Central memory CD4-positive, alpha-beta T cell (primary cell): ENCODE measurements at places on chromosomes 7 and 10.

DNA sequence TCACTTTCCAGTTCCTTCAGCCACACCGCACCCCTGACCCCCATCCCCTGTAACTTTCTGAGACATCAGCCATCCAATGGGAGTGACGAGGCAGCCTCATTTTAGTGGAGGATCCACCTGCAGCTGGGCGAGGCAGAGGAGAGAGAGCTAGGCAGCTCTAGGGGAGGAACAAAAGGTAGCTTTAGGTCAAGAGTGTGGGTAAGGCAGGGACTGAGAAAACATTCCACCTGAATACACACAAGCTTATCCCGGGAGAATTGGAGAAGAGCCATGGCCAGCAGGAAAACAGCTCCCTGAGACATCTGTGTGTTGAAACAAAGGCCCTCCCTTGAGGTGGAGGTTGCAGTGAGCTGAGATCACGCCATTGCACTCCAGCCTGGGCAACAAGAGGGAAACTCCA lies 6.7 kb upstream of the KLRG2 start:
- no peak for DNase-seq

DNA sequence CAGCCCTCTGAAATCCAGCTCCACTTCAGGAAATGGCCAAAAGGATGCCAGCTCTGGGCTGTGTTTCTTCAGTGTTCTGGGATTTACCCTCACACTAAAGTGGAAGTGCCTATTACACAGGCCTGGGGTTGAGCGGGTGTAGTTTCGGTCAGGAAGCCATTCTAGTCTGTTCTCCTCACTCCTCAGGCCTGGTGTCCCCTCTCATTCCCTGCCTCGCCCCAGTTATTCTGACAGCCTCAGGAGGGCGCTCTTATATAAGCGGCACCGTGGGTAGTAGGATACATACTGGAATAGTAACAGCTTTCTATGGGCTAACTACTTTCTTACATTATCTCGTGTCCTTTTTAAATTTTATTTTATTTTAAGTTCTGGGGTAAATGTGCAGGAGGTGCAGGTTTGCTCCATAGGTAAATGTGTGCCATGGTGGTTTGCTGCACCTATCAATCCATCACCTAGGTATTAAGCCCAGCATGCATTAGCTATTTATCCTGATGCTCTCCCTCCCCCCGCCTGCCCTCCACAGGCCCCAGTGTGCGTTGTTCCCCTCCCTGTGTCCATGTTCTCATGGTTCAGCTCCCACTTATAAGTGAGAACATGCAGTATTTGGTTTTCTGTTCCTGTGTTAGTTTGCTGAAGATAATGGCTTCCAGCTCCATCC lies 12.2 kb upstream of the LGI1 start:
- no peak for DNase-seq

DNA sequence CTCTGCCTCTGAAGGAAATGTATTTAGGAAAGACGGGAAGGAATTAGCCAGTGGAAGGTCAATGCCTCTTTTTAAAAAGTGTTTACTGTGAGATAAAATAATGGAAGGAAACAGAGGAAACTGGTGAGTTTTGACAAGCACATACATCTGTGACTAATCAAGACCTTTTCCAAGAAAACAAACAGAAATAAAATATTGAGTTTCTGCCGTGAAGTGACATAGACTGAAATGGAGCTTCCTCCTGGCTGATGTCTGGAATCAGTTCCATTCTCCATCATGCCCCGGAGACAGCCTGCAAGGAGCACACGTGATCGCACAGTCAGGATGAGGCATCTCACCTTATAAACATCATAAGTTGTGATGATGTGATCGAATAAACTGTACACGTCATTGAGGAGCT lies 30.7 kb downstream of the TECTB start:
- DNase-seq: no peak

DNA sequence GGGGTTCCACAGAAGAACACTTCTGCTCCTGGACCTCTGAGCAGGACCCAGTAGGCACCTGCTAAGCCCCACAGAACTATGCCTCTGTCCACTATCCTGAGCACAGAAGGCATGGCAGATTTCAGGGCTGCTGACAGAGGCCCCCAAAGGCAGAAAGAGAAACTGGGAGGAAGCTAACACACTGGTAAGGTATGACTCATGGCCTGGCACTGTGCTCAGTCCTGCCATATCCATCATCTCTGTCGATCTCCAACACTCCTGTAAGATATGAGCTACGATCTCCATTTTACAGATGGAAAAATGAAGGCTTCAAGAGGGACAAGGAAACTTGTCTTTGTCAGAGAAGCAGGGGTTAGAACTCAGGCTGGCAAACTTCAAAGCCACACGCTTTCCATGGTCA lies 62.2 kb downstream of the GRID1 start:
- no peak for DNase-seq

GRCh38 chr10:76333326-76333725 lies 901.9 kb downstream of the LRMDA start:
- no peak for DNase-seq

DNA sequence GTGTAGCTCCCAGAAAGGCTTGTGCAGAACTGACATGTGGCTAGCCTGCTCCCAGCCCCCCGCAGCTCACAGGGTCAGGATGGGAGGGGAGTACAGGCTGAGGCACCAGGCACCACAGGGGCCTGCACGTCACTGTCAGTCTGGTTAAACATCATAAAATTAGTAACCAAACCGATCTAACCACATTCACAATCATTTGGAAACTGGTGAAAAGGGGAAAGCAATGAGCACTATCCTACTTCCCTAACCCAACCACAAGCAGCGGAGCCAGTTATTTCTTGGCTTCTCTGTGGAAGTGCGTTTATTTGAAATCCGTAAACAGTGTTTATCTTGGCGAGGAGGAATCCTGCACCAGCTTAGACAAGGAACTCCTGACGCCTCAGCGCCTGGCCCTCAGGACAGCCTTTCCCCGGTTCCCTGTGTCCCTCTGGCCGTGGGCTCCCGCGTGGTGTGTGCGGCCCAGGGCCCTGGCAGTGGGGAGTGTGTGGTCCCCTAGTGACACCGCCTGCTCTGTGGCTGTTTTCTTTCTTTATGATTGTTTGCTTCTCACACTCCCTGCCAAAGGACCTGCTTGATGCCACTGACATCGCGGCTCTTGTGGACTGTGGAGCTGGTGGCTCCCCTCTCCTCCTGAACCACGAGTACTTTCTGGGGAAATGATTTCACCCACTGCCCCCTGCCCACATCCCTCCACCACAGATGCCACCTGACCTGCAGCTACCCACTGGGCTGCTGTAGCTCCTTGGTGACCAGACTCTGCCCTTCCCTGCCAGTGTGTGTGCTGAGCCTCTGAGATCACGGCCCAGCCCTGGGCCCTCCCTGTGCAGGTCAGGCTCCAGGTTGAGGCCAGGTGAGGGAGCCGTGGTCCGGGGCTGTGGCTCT lies 38.0 kb downstream of the INPP5A start:
- DNase-seq: no peak

GRCh38 chr10:6144406-6145165 lies 55.8 kb downstream of the RBM17 start:
- peak; percentile 87 for DNase-seq

GRCh38 chr7:41219276-41219675 lies 483.6 kb downstream of the INHBA start:
- DNase-seq: no peak

GRCh38 chr7:100965723-100966541 lies 3.4 kb upstream of the MUC12 start:
- DNase-seq: peak; percentile 44

DNA sequence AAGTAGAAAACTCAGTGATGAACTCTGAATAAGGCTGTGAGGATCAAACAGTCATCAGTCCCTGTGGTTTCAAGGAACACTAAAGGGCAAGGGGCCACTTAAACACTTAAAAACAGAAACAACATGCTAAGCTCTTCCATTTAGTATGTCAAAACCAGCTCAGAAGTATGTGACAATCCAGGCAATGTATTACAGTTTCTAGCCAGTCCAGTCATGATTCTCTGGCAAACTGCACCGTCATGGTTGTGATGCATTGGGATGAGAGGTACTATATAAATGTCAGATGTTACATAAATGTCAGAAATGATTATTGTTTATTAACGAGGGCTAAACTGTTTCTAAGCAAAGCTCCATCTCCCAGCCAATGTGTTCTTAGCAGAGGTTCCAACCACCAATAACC lies 4.7 kb upstream of the CREB5 start:
- DNase-seq: no peak

DNA sequence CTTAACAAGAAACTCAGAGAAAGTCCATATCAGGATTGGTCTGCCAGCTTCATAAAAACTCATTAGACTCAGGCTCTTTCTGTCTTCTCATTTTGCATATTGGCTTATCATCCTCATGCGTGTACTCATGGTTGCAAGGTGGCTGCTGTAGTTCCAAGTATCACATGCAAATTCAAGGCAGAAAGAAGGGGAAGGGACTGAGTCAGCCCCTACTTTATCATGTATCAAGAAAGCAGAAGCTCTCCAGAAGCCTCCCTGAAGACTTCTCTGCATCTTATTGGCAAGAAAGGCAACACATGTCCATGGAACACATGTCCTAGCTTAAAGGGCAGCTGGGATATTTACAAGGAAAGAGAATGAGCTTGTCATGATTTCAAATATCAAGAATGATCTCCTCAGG lies 19.4 kb upstream of the EZH2 start:
- no peak for DNase-seq
